ENCODE measurements at places on chromosomes 3 and 15.

DNA sequence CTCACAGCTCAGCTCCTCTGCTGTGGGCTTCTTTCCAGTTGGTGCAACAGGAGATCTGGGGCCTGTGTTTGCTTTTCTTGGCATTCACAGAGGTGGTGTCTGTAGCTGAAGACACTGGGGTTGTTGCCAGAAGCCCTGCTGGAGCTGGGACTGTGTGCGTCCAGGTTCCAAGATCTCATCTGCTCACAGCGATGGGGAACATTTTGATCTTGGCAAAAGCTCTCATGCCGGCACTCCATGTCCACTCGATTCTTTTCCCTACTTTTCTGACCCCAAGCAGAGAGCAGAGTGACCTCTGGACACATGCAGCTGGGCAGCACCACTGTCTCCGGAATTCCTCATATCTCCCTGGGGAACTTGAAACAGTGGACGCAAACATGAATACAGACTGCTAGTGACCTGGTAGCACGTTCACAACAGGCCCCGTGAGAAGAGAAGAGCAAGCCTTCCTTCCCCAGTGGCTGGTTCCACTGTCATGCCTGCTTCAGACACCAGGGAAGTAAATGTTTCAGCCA, 36.1 kb upstream of the MECOM start:
- no peak for DNase-seq

GRCh38 chr15:75176396-75176761, 25.3 kb upstream of the C15orf39 start:
- DNase-seq = no peak

DNA sequence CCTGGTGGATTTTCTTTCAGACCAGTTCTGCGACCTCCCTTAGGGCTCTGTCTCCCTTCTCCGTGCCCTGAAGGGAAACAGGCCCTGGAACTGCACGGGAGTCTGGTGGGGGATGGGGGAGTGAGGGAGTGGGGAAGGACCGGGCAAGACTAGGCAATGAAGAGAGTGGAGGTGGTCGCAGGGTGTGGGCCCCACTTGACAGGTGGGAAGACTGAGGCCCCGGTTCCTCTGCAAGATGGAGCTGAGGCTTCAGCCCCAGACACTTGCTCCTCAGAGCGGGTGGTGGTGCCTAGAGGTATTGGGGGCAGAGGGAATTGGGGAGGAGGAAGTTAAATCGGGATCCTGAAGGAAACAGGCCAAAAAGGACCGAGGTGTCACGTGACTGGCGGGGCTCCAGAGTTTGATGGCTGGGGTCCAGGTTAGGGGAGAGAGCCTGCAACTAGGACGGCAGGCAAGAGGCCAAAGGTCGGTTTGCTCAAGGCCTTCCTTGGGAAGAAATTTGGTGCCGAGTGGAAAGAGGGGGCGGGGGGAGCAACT, 597 bp upstream of the CAMK1 start:
- no peak for DNase-seq

GRCh38 chr3:194532591-194532990, 45.8 kb upstream of the ATP13A3 start:
- no peak for DNase-seq

DNA sequence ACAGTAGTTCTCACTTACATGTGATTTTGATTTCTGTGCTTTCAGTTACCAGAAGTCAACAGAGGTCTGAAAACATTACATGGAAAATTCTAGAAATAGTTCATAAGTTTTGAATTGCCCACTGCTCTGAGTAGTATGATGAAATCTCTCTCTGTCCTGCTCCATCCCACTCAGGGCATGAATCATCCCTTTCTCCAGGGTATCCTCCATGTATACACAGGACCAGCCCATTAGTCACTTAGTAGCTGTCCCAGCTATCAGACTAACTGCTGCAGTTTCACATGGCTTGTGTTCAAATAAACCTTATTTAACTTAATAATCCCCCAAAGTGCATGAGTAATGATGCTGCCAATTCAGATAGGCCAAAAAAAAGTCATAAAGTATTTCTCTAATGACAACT, 38.6 kb downstream of the EPHA3 start:
- DNase-seq = no peak

DNA sequence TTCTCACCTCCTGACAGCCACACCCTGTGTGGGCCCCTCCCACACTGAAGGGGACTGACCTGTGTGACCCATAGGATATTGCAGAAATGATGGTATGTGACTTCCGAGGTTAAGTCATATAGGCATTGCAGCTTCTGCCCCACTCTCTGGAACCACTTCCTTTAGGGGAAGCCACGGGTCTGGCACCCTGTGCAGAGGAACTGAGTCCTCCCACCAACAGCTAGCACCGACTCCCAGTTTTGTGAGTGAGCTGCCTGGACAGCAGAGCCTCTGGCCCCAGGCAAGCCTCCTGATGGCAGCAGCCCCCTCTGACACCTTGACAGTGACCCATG, 24.6 kb upstream of the SLC6A6 start:
- no peak for DNase-seq

GRCh38 chr3:76997733-76998132, 42.2 kb upstream of the ROBO2 start:
- no peak for DNase-seq

- DNase-seq = no peak
These were observed 1075.3 kb upstream of the ALCAM start for GRCh38 chr3:104291437-104291851.

GRCh38 chr3:133662278-133662651, 524 bp upstream of the TOPBP1 start:
- peak; percentile 31 for DNase-seq

DNA sequence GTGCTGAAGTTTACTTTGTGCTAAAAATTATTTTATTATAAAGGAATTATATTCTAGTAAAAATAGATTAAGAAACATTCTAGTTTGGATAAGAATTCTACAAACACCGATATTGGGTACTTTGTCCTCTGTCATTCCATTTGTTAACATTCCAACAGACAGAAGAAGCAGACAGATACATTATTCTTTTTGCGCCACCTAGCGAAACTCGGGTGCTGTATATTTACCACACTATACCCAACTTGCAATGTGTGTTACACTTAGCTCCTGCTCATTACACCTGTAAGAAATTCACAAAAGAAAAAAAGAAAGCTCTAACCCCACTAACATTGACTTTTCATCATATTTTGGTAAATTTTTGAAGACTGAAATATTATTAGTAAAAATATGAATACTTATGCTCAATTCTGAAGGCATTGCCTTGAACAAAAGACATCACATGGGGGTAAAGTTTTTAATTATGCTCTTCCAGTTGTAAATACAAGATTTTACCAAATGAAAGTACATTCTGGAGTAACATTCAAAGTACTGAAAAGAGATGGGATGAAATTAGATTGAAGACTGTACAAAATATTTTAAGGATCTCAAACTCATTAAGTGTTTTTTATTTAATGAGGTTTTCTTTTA, 136.5 kb upstream of the MLF1 start:
- DNase-seq = no peak

GRCh38 chr3:152257563-152258035, 11.1 kb upstream of the MBNL1 start:
- no peak for DNase-seq

DNA sequence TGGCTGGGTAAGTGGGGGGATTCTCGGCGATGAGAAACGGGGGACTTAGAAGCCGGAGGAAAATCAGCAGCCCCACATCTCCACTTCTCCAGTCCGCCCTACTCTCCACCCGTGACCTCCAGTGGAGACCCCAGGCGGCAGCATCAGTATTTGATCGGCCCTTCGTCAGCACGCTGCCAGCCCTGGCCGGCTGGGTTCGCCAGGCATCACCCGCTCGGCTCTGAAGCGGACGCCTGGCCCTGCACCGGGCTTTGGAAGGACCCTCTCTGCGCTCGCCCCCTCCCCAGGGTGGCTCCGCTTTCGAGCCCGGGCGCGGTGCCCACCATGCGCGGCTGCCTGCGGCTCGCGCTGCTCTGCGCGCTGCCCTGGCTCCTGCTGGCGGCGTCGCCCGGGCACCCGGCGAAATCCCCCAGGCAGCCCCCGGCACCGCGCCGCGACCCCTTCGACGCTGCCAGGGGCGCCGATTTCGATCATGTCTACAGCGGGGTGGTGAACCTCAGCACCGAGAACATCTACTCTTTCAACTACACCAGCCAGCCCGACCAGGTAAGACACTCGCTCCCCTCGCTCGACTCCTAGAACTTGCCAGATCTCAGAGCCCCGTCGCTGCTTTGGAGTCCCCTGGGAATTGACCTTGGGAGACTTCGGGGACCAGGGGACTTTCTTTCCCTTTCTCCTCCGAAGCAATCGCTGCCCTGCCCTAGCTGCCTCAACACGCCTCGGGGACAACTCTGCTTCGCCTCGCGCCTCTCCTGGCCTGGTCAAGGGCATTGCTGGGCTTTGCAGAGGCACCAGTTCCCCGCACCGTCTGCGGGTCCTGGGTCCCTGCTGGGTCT, 561 bp downstream of the SIDT1 start:
- DNase-seq = no peak

GRCh38 chr3:80733522-80734176, 965.9 kb upstream of the ROBO1 start:
- DNase-seq = no peak

GRCh38 chr15:66614951-66615760, 49.4 kb upstream of the LCTL start:
- no peak for DNase-seq

DNA sequence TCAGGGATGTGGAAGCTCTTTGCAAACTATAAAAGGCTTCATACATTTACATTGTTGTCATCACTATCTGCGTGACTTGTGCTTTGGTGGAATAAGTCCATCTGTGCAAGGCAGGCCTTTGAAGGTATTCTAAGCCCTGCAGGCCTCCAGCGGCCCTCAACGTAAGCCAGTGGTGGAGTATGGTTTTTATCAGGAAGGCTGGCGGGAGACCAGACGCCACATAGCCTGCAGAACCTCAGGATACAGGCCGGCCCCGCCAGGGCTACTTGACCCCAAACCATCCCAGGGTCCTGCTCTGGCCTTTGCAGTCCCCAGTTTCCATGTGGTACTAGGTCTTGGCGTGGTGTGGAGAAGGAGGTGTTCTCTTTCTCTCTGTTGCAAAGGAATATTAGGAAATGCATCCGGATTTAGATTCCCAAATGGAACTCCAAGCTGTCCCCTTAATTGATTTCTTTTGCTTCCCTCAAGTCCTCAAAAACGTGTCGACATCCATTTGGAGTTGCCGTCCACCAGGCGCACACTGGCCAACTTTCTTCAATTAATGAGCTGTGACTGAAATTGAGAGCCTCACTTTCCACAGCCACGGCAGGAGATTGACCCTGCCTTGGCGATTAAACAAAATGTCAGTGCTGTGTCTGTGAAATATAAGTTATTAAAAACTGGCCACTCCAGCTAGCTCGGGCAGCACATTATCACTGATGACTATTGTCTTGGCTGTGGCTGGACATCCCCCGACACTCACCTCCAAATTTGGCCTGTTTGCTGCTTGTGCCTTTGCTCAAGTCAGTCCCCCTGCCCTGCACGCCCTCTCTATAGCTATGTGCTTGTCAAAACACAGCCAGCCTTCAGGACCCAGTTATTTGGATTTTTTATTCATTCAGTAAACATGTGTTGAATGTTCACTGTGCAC, 239.8 kb upstream of the TLE3 start:
- DNase-seq = no peak

DNA sequence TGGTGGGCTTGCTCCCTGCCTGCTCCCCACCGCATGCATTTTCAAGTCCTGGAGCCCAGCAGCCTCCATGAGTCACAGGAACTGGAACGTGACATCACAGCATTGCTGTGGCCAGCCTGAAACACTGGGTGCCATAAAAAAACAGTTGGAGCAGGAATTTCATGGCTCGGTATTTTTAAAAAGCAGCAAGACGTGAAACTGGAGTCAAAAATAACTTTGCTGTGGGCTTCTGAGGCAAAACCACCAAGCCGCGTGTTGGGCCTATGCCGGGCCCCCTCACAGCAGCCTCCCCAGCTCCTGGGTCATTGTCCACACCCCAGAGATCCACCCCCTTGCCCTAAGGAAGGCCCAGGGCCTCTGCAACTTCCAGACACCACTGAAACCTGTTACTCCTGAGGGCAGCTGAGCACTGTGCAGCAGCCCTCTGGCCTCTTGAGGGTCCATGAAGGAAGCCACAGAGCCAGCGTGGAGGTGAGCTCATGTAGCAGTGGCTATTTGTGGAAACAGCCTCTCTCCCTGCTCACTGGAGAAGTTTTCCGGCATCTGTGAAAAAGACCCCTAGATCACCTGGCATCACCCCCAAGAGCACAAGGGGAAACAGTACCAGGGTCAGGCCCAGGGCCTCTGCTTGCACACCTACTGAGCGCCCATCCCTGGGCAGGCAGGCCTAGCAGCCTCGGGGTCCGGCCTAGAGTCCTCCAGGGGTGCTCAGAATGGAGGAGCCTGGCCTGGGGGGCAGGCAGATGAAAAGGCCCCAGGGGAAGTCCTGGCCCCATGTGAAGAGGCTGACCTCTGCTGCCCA, 34.0 kb upstream of the DUSP7 start:
- peak; percentile 61 for DNase-seq

DNA sequence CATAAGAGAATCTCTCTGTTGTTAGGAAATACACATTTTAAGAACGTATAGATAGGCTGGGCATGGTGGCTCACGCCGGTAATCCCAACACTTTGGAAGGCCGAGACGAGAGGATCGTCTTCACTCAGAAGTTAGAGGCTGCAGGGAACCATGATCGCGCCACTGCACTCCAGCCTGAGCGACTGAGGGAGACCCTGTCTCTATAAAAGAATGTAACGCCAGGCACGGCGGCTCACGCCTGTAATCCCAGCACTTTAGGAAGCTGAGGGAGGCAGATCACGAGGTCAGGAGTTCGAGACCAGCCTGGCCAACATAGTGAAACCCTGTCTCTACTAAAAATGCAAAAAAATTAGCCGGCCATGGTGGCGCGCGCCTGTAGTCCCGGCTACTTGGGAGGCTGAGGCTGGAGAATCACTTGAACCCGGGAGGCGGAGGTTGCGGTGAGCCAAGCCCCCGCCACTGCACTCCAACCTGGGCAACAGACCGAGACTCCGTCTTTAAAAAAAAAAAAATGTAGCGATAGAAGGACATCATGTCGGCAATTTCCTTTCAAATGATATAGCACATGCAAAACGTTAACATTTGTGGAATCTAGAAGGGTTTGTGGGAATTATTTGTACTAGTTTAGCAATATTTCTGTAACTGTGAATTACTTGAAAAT, 730 bp upstream of the RPL14 start:
- DNase-seq = no peak

Measured in H54 (cell line).